Stimulated activated CD4-positive, alpha-beta T cell treated with anti-CD3 and anti-CD28 coated beads, Interleukin-12 subunit alpha, Interleukin-12 subunit beta, amount 100 ng/mL, for 4 hours (primary cell): ENCODE measurements at places on chromosomes 3 and 15.

GRCh38 chr3:168714609-168715240, 619.0 kb upstream of the GOLIM4 start:
- DNase-seq: no peak

GRCh38 chr15:47422881-47423665, 294.2 kb upstream of the SEMA6D start:
- DNase-seq: no peak

- no peak for DNase-seq
Observed at GRCh38 chr3:124582196-124582595, 148.1 kb upstream of the UMPS start.

DNA sequence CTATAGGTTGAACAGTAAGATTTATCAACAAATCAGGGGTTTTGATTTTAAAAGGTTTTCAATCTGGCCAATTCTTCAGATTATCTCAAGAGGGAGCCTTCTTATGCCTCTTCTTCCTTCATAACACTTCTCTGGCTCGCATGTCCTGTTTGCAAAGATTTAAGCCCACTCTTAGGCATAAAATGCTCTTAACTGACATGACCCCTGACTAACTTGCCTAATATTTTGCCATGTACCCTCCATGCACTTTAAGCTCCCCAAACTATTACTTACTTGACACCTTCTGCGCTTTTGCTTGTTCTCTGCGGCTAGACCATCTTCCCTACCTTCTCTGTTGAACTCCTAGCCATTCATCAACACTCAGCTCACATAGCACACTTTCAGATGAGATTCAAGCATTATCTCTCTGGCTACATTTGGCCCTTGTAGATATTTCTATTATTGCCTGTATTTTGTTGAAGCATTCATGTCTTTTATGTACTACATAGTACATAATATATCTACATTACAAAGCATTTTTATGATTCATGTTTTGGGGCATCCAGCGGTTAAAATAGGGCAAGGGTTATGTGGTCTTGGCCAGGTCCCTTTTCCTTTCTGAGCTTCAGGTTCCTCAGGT, 1.0 kb upstream of the ARIH1 start:
- no peak for DNase-seq

DNA sequence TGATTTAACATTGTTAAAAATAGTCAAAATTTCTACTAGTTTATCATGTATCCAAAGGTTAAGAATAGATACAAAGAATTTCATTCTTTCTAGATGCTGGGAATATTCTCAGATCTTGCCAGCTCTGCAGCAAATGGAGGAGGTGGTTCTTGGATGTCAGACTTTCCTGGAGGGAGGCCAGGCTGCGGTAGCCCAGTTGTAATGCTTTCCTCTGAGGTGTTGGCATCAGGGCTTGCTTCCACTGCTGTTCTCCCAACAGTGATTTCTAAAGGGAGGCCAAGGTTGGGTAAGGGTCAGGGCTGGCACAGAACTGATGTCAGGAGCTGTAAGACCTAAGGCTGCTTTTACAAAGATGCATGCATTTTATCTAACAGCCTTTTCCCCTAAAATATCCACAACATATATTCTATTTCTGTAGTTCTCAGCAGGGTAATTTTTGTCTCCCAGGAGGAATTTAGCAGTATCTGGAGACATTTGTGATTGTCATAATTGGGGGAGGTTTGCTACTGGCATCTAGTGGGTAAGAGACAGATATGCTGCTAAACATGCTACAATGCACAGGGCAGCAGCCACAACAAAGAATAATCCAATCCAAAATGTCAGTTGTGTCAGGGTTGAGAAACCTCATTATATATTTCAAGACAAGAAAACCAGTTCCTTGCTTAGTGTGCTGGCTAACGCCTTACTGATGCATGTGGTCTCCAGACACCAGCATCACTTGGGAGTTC, 42.0 kb upstream of the SPTSSB start:
- DNase-seq: no peak

DNA sequence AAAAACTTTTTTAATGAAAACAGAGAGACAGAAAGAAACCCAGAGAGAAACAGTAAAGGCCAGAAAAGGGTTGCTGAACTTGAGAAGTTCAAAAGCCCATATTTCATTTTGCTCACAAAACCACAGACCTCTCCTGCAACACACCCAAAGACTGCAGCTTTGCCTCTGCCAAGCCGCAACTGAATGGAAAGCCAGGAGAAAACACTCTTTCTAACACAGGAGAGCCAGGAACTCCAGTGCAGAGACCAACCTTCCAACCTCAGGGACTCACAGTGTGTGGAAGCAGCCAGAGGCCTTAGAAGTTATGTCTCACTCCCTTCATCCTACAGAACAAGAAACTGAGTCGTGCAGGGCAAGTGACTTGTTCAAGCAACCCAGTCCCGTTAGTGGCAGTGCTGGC, 163.1 kb upstream of the HES1 start:
- no peak for DNase-seq

DNA sequence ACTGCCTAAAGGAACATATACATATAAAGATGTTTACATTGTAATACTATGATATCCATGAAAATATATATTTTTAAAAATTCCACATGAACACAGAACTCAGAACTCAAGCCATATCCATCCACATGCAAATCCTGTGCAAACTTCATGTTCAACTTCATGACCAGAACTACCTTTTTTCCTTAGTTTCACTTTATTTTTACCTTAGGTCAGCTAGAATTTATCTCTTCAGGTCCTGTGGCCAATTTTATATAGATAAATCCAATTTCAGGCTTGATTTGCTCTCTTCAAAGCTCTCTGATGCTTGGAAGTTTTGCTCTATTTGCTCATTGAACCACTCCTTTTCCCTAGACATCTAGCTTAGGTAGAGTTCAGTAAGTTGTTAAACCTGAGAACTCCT, 38.8 kb downstream of the ZPLD1 start:
- DNase-seq: no peak

- DNase-seq: no peak
Observed at GRCh38 chr15:40908095-40908494, 13.8 kb downstream of the VPS18 start.

DNA sequence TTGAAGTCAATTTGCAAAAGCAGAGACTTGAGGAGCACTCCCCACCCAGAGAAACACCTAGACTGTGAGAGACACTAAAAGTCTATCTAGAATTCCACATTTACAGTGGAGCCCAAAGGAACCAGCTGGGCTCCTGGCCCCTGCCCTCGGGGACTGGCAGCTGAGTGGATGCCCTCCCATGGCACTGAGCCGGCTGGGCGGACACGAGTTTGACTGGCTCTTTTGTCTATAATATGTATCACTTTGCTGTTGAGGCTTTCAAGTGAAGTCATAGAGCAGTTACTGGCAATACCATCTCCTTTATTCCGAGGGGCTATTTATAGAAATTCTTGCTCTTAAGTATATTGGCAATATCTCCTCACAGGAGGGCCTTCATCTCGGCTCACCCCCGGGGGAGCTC, 65.8 kb upstream of the TNFAIP8L3 start:
- DNase-seq: no peak

GRCh38 chr3:149291178-149291577, 42.3 kb downstream of the TM4SF18 start:
- no peak for DNase-seq

GRCh38 chr3:49653621-49654020, 20.5 kb upstream of the APEH start:
- no peak for DNase-seq

- no peak for DNase-seq
Observed at GRCh38 chr3:6860954-6861624, at the start of gene GRM7. GRM7 (plus strand) TSS chr3:6861115.

GRCh38 chr3:17088017-17088416, 203.3 kb downstream of the PLCL2 start:
- no peak for DNase-seq

- DNase-seq: no peak
Observed at GRCh38 chr3:35223632-35224394, 415.5 kb upstream of the ARPP21 start.

DNA sequence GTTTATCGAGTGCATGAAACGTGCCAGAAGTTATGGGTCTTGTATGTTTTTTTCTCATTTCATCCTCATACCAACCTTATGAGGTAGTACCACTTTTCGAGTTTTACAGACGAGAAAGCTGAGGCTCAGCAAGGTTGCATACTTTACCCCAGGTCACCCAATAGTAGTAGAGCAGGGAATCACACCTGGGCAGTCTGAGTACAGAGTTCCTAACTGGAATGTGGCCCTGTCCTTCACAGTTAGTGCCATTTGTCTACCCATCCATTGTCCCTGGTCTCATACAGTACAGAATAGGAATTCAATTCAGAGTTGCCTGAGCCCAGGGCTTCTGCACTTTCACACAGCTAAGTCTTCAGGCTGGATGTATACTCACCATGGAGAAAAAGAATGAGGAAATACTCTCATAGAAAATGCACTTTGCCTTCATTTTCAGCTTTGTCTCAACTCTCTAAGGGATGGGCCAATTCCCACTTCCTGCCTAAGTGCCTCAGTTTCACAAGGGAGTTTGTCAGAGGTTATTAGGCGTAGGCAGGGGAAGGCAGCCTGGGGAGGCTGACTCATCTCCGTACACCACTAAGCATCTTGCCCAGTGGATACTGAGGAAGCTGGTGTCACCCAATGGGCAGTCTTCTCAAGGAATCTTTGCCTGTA, 93.2 kb downstream of the TMEM212 start:
- no peak for DNase-seq

- no peak for DNase-seq
Observed at GRCh38 chr15:67775998-67776397, 49.3 kb upstream of the SKOR1 start.

- DNase-seq: no peak
Observed at GRCh38 chr3:58994746-58995330, 55.0 kb downstream of the CFAP20DC start.

- no peak for DNase-seq
Observed at GRCh38 chr3:52714335-52715302, 8.7 kb downstream of the SPCS1 start.

GRCh38 chr3:15094187-15094875, 4.6 kb downstream of the RBSN start:
- DNase-seq: no peak

DNA sequence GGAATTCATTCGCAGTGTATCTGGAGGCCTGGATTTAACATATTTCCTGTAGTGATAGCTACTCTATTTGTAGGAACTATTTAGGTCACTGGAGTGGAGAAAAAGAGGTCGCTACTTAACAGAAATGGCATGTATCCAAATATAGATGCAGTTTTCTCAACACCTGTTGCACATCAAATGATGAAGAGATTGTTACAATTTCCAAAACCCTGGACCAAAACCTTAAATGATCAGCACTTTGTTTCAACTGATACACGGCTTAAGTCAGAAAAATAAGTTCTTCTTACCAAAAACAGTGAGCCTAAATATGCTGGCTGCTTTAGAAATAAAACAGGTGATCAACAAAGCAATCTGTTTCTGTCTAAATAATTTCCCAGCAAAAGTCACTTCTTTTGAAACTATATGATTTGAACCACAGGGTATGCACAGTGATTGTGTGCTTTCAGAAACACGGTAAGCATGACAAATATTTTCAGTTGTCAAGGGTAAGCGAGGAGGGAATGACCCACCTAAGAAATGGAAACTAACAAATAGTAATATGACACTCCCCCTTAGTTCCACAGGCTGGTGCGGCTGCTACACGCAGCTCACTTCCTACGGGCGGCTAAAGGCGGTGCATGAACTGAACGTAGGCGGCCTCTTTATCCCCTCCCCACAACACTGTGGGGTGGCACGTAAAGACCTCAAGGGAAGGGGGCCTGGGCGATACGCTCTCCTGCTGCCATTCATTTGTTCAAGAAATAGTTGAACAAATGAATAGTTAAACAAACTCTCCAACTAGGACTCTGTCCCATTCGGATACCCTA, 1.1 kb downstream of the EHD4 start:
- DNase-seq: peak; percentile 63

DNA sequence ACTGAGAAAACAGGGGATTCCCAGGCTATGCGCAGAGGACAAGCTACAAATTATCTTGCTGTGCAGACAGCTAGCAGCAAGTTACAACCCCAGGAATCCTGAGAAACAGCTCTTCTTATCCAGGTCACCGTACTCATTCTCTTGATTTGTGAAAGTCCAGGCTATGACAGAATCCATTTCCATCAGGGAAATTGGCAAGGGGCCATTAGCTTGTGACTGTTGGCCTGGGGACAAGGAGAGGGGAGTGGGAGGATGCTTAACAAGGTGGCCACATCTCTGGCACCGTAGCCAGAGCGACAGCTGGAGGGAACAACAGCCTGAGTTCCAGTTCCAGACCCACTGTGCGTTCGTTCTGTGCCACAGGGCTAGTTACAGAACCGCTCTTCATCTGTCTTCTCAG, 44.9 kb upstream of the PLXNA1 start:
- DNase-seq: no peak

DNA sequence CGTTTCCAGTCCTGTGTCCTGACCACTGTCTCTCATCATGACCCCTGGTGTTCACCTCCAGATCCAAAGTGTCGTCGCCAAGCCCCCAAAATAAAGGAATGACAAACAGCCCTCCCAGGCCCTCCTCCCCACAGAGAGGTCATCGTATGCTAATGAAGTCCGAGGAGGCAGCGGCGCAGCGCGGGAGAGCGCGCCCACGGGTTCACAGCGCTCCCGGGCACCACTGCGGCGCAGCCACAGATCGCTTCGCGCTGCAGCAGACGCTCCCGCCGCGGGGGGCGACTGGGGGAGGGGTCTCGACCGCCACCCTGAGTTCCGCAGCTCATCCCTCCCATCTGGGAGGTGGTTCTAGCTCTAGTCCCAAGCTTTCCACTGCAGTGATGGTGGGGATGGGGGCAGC, 1.3 kb downstream of the DGKG start:
- no peak for DNase-seq

DNA sequence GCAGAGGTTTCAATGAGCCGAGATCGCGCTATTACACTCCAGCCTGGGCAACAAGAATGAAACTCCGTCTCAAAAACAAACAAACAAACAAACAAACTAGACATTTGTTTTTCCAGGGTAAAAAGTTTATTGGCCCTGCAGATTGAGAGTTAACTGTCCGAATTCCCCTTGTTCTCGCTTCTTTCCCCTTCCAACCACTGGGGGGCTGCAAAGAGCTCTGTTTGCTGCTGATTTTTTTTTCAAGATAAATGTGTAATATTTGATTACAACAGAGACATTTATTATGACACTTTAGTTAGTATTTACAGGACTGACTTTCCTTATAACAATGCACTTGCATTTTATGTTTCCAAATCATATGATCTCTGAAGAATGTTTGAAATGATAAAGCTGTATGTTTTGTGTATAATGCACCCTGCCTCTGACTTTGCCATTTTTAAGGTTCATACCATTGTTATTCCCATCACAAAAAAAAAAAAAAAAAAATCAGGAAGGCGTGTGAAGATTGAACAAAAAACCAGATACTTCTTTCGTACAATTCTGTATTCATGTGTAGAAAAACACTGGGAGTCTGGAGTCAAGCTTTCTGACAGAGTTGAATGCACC, 2.8 kb downstream of the CLSTN2 start:
- DNase-seq: no peak

DNA sequence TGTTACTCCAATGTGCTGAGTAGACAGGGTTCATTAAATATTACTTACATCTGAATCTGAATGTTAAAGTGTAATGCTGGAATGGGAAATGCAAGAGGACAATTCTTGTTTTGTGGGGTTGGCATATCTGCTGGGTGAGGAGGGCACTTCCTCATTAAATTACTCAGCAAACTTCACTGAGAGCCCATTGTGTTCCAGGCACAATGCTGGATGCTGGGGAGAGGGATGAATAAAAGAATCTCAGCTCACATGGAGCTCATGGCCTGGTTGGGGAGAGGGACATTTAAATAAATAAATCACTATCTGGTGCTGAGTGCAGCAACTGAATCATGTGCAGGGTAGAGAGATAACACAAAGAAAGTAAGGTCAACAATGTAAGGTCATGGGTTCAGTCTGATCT, 199.2 kb upstream of the CFAP20DC start:
- no peak for DNase-seq

- DNase-seq: no peak
Observed at GRCh38 chr15:50506121-50506520, 40.3 kb downstream of the USP50 start.
